ENCODE measurements at places on chromosomes 5 and 9.

- DNase-seq = no peak
Observed at GRCh38 chr5:172305380-172305779, 21.8 kb upstream of the UBTD2 start.

- no peak for DNase-seq
Observed at GRCh38 chr5:13508559-13508958, 435.9 kb downstream of the DNAH5 start.

DNA sequence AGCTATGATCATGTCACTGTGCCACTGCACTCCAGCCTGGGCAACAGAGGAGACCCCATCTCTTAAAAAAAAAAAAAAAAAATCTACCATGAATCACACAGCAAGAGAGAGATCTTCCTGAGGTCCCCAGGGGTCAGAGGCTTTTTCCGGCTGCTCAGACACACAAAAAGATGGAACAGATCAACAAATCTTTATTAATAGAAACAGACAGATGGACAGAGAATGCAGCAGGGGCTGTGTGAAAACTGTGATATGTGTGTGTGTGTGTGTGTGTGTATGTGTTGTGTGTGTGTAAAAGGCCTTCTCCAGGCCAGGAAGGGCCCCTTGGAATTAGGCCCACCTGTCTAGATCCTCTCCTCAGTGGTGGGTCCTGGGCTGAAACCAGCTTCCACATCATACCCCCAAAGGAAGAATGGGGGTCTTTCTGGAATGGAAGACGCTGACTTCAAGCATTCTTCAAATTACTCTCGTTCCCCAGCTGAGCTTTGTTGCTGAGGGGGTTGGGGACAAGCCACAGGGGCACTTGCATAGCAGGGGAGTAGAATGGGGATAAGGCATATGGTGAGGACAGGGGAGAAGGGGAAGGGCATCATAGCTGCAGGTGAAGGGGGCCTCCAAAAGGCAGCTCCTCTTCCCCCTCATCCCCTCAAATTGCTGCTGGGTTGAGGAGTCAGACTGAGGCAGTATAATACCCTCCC lies 2.9 kb downstream of the SIGMAR1 start:
- DNase-seq = no peak

DNA sequence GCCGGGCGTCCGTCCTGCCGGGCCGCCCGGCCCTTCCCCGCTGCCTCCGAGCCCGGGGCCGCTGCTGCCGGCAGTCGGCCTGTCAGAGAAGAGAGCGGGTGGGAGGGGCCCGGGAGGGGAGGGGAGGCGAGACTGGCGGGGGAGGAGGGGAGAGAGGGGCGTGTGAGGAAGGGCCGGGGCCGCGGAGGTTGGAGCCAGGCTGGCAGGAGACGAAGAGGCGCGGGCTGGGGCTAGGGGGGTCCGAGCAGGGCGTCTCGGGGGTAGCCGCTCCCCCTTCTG lies 570 bp downstream of the CREBRF start:
- DNase-seq = no peak

GRCh38 chr5:62650197-62650596 lies 71.6 kb downstream of the LRRC70 start:
- DNase-seq = no peak

DNA sequence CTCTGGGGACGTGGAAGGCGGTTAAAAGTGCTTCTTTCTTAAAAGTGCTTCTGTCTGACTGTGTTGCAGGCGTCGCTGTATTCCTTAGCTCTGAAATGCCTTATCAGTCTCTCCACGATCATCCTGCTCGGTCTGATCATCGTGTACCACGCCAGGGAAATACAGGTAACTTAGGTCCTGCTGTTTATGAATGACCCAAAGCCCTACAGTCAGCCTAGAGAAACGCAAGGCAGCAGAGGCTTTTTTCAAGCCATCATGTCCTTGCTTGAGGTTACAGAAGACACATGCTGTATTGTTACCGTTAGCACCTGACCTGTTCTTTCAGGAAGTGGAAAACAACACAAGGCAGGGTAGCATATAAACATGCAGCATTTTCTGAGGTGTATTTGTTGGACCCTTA lies 2.0 kb downstream of the KCNN2 start:
- DNase-seq = no peak

GRCh38 chr5:167049043-167049663 lies 1242.3 kb upstream of the WWC1 start:
- DNase-seq = no peak

DNA sequence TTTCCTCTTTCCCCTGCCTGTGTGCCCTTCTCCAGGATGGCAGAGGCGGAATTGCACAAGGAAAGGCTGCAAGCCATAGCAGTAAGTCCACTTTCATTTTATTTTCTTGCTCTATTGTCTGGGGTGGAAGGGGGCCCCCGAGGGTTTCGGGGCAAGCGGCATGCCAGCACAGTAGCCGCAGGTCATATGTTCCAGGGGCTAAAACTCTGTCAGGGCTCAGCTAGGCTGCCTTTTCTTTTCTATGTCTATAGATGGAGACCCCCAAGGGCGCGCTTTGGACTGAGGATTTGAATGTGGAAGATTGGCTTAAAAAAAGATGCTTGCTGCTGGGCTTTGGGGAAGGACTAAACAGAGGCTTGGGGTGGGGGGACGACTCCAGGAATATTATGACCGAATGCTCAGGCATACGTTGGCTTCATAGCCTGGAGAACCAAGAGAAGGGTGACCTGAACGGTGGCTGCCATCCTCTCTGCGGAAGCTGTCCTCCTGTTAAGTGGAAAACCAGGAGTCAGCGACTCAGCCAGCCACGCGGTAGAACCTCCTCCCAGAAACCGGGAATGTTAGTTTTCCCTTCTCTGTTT lies 545 bp downstream of the PALM2AKAP2 start:
- no peak for DNase-seq

GRCh38 chr5:11069041-11069440 lies 308.0 kb upstream of the DAP start:
- no peak for DNase-seq

GRCh38 chr9:85182383-85182782 lies 512.9 kb downstream of the NTRK2 start:
- DNase-seq = no peak

DNA sequence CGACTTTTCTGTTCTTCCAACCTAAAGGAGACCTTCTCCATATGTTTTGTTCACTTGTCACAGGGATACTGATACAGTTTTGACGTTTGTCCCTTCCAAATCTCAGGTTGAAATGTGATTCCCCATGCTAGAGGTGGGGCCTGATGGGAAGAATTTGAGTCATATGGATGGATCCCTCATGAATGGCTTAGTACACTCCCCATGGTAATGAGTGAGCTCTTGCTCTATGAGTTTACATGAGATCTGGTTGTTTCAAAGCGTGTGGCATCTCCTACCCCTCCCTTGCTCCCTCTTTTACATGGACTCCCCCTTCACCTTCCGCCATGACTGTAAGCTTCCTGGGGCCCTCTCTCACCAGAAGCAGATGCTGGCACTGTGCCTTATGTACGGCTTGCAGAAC lies 6.9 kb downstream of the PIP5K1B start:
- DNase-seq = no peak

DNA sequence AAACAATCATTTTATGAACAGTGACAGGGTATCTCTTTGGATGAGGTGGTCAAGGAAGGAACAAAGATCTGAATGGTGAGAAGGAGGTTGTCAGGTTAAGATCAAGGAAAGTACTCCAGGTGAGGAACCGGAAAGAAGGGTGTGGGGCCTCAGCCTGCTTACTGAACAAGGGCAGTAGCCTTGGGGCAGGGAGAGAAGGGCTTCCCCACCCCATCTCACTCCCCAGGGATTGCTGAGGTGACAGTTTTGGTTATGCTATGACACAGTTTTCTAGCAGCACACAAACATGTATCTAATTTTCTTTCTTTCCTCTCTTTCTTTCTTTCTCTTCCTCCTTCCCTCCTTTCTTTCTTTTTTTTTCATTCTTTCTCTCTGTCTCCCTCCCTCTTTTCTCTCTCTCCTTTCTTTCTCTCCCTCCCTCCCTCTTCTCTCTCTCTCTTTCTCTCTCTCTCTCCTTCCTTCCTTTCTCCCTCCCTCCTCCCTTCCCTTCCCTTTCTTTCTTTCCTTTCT lies 4.1 kb upstream of the HDHD3 start:
- DNase-seq = no peak

GRCh38 chr5:138128334-138128733 lies 10.9 kb downstream of the NME5 start:
- no peak for DNase-seq

- no peak for DNase-seq
Observed at GRCh38 chr5:132653716-132654115, 4.3 kb upstream of the IL13 start.

GRCh38 chr5:51383131-51384121 lies at the start of gene ISL1:
Gene ISL1, plus strand, starts transcription at chr5:51383448. Its CDS starts 224 bp downstream, at chr5:51383672.
- peak; percentile 74 for DNase-seq

DNA sequence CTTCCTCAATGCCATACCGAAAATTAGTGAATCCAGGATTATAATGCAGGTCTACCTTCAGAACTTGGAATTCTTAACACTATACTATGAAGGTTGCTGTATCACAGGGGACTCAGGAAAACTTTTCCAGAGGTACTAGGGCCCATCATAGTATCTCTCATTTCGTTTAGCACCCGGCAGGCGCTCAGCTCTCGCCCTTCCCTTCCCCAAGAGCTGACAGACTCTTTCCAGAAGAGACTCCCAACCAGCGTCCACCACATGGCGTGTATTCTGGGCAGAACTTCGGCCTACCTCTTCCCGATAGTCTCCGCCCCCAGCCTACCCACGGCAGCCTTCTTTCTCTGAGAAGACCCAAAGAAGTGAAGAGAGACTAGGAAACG lies 271 bp downstream of the NOL8 start:
- DNase-seq = no peak

DNA sequence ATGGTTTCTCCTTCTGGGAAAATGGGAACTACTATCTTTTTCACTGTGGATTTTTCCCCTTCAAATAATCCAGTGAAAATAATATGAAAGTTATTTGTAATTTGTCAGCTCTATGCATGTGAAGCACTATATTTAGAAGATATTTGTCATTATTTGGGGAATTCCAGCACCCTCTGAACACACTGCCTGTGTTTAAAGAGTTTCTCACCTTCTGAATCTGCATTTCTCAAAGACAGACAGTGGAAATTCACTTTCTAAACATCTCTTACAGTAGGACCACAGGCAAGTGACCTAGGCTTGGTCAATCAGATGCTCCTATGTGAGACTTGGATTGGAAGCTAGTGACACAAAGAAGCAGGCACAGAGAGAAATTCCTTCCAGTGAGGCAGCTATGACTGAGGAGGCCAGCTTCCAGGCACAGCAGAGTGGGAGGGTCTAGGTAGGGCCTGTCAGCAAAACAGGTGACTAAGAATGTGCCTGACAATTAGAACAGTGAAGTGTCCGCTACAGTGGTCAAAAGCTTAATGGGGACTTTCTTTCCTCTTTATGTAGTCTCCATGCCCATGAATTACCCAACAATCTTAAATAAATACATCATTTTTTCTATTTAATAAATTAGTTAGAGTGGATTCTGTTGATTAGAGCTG lies 167.2 kb downstream of the HMHB1 start:
- DNase-seq = no peak

DNA sequence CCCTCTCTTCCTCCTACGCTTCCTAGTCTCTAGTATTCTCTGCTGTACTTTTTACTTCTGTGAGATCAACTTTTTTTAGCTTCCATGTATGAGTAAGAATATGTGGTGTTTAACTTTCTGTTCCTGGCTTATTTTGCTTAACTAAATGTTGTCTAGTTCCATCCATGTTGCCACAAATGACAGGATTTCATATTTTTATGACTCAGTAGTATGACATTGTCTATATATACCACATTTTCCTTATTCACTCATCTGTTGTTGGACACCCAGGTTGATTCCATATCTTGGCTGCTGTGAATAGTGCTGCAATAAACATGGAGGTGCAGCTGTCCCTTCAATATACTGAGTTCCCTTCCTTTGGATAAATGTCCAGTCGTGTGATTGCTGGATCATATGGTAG lies 34.8 kb downstream of the FGD3 start:
- DNase-seq = no peak

GRCh38 chr9:133691626-133692363 lies 46.4 kb downstream of the SARDH start:
- DNase-seq = no peak

DNA sequence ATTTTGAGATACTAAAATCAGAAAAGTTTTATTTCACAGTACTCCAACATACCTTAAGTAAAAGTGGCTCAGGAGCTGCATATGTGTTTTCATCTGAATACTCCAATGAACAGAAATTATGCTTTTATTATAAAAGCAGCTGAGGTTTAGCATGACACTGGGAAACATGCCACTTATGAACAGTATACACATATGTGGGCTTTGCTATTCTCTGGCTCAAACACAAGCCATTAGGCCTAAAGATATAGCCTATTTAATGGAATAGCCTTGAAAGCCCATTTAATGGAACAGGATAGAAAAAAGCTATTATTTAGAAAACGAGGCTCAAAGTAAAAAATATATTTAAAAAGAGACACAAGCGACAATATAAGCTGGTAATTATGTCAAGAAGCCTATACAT lies 74.1 kb downstream of the SLC38A9 start:
- no peak for DNase-seq

- DNase-seq = no peak
Observed at GRCh38 chr9:87857141-87857947, 25.3 kb upstream of the SPATA31E1 start.

DNA sequence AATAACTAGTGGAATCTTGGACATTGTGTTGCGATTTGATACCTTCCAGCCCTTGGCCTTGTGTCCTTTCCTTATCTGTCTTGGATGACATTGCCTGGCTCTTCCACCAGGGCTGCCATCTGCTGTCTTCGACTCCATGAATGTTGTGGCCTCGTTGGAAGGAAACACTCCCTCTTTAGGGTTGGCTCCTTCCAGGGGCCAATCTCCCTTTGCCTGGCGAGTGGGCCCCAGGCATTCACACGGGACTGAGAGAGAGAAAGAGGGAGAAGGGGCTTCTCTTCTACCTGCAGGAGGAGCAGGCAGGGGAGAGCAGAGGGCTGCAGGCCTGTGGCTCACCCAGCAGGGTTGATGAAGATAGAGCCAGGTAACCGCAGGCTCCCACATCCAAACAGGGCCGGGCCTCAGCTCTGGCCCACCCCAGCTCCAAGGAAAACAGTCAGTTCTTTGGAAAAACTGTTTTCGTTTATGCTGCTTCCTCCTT lies 31.3 kb downstream of the FGF1 start:
- DNase-seq = no peak

GRCh38 chr9:79151791-79152190 lies 420.0 kb upstream of the TLE4 start:
- DNase-seq = no peak

GRCh38 chr5:151171529-151171928 lies 13.9 kb upstream of the ANXA6 start:
- no peak for DNase-seq

Data from NCI-H1417 treated with DMSO at 0.1 percent for 48 hours (cell line).